ENCODE measurements at places on chromosomes 7 and 10.

GRCh38 chr10:131692686-131693334 lies 208.0 kb upstream of the PPP2R2D start:
- DNase-seq: no peak

GRCh38 chr7:65233409-65234034 lies 140.1 kb upstream of the ZNF92 start:
- DNase-seq: no peak

GRCh38 chr10:113626809-113627355 lies 37.0 kb downstream of the NRAP start:
- no peak for DNase-seq

GRCh38 chr10:38147686-38148085 lies 53.5 kb downstream of the ZNF37A start:
- no peak for DNase-seq

DNA sequence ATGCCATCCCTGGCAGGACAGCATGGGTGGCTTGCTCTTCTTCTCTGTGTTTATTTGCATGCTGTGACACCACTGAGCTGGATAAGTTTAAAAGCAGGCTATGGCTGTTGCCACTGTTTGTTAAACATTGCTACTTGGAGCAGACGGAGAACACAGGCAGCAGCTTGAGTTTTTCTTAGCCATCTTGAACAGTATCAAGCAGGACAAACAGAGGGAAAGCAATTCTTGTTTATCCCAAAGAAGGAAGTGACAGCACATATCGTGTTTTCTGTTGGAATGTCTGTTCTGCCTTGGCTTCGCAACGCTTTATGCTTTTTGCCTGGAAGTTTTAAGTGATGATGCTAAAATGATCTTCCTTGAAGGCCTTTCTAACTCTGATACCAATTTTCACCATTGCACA lies 73.8 kb downstream of the MKX start:
- no peak for DNase-seq

DNA sequence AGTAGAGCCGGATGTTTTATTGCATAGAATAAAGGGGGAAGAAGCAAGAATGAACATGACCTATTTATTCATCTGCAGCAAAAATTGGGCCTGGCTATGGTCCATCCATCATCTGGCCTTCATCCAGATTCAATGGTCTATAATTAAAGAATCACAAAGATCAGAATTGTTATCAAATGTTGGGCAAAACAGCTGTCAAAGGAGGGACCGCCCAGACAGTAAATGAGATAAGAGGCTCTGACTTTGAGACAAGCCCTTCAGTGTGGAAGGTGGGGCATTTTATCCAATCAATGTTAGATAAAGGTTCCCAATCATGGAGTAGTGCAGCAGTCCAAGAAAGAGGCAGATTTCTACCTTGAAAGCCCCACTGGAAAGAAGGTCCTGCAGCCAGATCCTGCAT lies 153.5 kb downstream of the PARD3 start:
- no peak for DNase-seq

- DNase-seq: no peak
These were observed 25.6 kb downstream of the EBF3 start for GRCh38 chr10:129938460-129938859.

GRCh38 chr10:84348447-84348846 lies 20.1 kb downstream of the CCSER2 start:
- no peak for DNase-seq

- DNase-seq: no peak
These were observed 34.0 kb upstream of the DKK1 start for GRCh38 chr10:52280051-52280450.

DNA sequence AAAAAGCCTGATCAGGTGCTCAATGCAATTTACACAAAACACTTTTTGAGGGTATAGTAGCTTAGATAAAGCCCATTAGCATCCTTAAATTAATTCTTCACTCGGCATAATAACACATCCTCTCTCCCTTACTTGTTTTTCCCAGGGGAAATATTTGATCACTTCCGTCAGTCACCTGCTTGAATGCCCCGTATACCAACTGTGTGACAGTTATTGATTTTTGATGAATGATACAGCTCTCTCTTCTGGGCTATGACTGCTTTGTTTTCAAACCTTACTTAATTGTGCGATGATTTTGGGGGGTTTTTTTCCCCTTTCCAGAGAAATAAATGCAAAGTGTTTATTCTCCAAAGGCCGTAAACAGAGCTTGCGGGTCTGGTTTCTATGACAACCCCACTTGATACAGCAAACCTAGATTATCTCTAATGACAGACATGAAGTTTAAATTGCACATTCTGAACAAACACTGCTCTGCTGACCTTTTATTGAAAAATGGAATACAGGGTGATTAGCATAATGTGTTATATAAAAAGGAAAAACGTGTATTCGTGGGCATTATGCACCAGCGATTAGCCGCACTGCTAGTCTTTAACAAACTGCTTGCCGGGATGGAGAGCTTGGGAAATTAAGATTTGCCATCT lies 78.4 kb upstream of the NANOS1 start:
- DNase-seq: no peak

GRCh38 chr7:27083646-27084045 lies 12.2 kb downstream of the HOXA1 start:
- no peak for DNase-seq

- no peak for DNase-seq
These were observed 99.8 kb downstream of the CCDC71L start for GRCh38 chr7:106561151-106561550.

GRCh38 chr10:124730790-124731189 lies 13.4 kb downstream of the FAM53B start:
- no peak for DNase-seq

DNA sequence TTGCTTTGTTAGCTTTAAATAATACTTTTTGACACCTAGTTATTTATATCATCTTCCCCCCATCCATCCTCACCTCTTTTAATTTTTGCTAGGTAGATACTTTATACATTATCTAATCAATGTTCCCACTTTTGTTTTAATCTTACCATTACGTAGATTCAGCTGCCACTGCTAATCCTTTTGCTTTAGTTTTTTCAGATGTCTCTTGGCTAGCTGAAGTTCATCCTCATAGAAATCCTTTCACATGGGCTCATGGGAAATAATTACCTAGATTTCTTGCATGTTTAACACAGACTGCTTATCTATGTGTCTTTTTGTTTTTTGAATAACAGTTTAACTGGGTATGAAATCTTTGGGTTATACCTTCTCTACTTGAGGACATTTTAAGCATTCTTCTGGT lies 60.1 kb downstream of the ZNRF2 start:
- no peak for DNase-seq

DNA sequence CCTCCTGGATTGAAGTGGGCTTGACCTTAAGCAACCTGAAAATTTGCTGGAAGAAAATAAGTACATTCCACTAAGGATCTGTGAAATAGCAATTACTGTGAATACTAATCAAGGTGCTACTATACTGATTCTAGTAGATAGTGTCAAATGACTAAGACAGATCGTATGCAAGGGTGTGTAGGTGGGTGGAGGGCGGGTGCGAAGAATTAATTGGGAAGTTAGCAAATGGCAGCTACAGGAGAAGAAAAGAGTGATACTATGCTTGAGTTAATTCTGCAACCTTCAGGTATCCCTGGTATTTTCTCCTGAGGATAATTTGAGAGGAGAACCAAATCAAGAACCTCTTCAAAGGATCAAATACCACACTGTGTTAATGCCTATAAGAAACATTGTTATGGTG lies 501.9 kb downstream of the INHBA start:
- DNase-seq: no peak

DNA sequence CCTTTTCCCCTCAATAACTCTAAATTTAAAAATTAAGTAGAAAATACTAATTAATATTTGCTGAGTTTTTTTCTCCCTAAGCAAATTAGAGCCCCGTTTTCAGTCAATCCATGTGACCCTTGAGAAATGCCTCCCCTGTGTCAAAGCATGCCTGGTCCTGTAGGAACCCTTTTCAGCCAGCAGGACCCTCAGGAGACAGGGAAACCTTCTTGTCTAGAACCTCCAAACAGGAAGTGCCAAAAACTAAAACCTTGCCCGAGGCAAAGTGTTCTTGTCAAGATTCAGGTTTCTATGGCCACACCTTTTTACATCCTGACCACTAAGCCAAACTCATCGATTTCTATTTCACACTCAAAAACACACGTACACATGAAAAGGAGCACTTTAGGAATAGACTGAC lies 60.1 kb upstream of the NFE2L3 start:
- no peak for DNase-seq

GRCh38 chr7:107933386-107934013 lies 42.5 kb downstream of the DLD start:
- no peak for DNase-seq

GRCh38 chr7:138749960-138750359 lies 47.8 kb upstream of the TMEM213 start:
- DNase-seq: no peak

GRCh38 chr10:58393317-58393716 lies 8.1 kb downstream of the TFAM start:
- no peak for DNase-seq

- no peak for DNase-seq
These were observed 4.4 kb upstream of the CLIP2 start for GRCh38 chr7:74284781-74285259.

DNA sequence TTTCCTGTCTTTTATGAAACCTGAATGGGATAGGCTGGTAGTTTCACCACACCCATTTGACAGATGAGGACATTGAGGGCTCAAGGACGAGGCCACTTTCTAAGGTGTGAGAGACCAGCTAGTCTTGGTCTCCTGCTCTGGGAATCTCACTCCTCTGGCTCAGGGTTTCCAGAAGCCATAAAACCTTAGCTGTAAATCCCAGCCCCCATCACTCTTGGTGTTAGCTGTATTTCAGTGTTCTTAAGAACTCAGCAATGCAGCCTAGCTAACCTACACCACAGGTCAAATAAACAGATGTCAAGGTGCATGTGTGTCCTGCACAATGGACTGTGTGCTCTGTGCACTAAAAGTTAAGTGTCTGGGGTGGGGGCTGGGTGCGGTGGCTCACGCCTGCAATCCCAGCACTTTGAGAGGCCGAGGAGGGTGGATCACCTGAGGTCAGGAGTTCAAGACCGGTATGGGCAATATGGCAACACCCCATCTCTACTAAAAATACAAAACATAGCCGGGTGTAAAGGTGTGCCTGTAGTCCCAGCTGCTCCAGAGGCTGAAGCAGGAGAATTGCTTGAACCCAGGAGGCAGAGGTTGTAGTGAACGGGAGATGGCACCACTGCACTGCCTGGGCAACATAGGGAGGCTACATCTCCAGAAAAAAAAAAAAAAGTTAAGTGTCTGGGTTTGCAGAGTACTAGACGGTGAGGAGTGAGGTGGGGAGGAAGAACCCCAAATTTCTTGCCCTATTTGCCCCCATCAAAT lies 567 bp upstream of the EPO start:
- no peak for DNase-seq

- no peak for DNase-seq
These were observed 846.8 kb downstream of the IPMK start for GRCh38 chr10:57420881-57421280.

- peak; percentile 33 for DNase-seq
These were observed 108.8 kb downstream of the ADCY1 start for GRCh38 chr7:45682836-45683555.

- DNase-seq: no peak
These were observed 45.4 kb downstream of the TMEM229A start for GRCh38 chr7:123987445-123987844.

GRCh38 chr7:30178748-30179436 lies 44.1 kb downstream of the MTURN start:
- no peak for DNase-seq

DNA sequence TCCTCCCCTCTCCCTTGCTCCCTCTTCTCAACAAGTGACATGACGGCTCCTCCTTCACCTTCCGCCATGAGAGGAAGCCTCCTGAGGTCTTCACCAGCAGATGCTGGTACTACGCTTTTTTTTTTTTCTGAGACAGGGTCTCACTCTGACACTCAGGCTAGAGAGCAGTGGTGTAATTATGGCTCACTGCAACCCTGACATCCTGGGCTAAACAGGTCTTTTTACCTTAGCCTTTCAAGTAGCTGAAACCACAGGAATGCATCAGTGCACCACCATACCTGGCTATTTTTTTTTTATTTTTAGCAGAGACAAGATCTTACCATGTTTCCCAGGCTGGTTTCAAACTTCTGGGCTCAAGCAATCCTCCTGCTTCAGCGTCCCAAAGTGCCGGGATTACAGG lies 43.6 kb downstream of the MDH2 start:
- no peak for DNase-seq

GRCh38 chr7:4383584-4383983 lies 298.5 kb upstream of the FOXK1 start:
- no peak for DNase-seq

DNA sequence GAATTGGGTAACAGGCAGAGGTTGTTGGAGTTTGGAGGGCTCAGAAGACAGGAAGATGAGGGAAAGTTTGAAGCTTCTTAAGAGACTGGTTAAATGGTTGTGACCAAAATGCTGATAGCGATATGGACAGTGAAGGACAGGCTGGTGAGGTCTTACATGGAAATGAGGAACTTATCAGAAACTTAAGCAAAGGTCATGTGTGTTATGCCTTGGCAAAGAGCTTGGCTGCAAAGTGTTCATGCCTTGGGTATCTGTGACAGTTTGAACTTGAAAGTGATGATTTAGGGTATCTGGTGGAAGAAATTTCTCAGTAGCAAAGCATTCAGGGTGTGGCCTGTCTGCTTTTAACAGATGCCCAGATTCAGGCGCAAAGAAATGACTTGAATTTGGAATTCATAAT lies 64.5 kb upstream of the EEPD1 start:
- no peak for DNase-seq

- DNase-seq: no peak
These were observed 131.1 kb upstream of the MGMT start for GRCh38 chr10:129335942-129336341.

DNA sequence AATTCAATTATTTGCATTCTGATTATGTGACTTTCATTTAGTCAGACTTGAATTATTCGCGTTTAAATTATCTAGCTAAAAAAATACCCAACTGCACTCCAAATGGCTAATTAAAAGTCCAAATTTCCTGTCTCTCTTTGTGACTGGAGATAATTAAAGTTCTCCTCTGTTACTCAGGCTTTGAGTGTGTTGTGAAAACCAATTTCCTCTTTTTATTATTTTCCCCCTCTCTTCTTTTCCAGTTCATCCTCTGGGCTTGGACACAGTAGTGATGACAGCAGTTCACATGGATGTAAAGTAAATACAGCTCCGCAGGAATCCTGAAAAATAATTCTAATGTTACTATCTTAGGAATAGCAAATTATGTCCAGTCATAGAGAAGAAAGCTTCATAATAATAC lies 80.6 kb downstream of the SNX10 start:
- DNase-seq: no peak

DNA sequence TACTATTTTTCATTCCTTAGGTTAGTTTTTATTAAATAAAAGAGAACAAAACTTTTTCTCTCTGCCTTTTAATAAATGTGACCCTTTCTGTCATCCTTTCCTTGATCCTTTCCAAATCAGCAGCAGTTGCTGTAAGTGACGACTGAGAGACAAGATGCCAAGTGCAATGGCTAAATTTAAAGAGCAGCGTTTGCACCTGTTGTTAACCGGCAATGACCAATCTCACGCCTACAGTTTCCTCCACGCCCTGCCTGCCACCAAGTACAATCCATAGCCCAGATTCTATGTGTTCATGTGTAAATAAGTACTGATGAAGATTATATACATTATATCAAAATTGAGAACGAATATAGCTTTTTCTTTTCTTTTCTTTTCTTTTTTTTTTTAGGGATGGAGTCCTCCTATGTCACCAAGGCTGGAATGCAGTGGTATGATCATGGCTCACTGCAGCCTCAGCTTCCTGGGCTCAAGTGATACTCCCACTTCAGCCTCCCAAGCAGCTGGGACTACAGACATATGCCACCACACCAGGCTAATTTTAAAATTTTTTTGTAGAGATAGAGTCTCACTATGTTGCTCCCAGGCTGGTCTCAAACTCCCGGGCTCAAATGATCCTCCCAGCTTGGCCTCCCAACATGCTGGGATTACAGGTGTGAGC lies 6.5 kb upstream of the MCU start:
- DNase-seq: no peak

GRCh38 chr7:80819503-80819902 lies 99.3 kb downstream of the SEMA3C start:
- DNase-seq: no peak
